ENCODE measurements at places on chromosomes 5 and 9.

- DNase-seq, result no peak
Observed at GRCh38 chr5:92513067-92513466, 1068.0 kb downstream of the NR2F1-AS1 start.

GRCh38 chr9:86997156-86997555 is 49.9 kb upstream of the GAS1 start:
- DNase-seq, result no peak

DNA sequence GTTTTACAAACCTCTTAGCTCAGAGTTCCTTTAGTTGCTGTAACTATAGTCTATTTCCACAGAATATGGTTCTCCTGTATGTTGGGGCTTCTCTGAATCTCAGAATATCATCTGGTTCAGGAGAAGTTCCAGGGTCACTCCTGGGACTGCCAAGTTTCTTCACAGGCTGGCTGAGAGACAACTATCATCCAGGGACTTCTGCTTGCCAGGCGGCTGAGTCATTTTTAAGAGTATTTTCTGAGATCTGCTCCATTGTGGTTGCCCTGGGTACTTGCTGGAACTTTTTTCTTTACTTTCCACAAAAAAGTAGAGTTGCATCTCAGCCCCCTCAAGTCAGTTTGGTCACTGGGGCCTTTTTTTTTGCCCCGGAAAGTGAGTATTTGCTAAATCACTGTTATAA is 566.5 kb downstream of the LRRC70 start:
- DNase-seq, result no peak

GRCh38 chr9:130110596-130111021 is 56.9 kb downstream of the GPR107 start:
- DNase-seq, result no peak

DNA sequence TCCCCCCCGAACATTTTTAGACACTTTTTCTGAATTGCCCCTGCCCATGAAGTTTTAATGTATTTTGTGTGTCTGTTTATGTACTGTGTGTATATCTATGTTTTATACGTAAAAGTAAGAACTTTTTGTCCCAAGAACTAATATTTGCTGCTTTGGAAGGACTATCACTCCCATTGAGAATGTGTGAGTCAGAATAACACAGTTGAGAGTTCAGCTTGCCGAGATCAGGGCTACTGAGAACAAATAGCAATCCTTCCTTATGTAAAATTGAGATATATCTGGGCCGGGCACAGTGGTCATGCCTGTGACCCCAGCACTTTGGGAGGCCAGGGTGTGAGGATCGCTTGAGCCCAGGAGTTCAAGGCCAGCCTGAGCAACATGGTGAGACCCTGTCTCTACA is 11.3 kb downstream of the GTF3C4 start:
- DNase-seq, result no peak

DNA sequence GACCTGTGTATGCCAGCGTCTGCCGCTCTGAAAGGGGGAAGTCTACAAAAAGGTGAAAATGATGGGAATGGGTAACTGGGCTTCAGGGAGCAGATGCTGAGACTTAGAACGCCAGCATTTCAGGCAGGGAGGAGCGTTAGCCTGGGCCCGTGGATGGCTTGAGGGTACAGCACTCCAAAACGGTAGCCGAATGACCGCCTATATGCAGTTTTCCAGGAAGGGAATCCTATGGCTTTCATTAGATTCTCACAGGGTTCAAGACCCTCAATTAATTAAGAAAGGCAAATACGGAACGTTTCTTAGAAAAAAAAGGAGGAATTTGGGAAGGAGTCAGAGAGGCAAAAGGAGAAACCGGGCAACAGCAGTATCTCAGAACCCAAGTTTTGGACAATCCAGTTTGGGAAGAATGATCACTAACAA is 639 bp downstream of the AMACR start:
- DNase-seq, result no peak
